ENCODE measurements at places on chromosomes 4 and X.

- DNase-seq = no peak
These were observed 137.3 kb upstream of the RPL34 start for GRCh38 chr4:108483079-108483478.

- DNase-seq = no peak
These were observed 18.3 kb downstream of the HADH start for GRCh38 chr4:108007984-108008383.

DNA sequence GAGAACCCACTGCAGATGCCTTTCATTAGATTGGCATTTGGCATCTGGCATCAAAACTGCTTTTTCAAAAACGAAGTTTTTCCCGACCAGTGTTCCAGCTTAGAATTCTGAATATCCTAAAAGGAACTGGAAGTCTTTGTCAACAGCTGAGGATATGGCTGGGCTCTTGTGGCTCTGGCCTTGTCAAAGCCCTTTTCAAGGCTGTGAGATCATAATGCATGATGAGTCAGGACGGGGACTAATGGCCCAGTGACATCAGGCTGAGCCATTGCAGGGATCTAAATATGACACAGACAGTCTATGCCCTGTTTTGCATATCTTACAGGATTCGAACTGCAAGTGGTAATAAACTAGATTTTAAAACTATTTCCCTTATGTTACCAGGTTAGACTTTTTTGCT is 306.4 kb downstream of the PTTG2 start:
- peak; percentile 1 for DNase-seq

DNA sequence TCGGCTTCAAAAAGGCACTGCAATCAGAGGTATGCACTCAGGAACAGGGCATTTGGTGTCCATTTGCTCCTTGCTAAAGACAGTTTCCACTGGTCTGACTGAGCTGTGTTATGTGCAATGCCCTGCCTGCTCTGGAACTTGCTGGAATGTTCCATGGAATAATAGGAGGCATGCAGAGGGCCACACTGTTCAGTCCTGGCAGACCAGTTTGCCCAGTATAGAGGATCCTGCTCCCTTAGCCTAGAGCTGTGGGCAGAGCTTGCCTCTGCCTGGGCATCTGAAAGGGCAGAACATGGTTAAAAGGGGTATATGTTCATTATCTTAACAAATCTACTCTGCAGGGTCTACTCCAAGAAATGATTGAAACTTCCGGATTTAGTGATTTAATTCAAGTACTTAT is 27.8 kb upstream of the CD99L2 start:
- DNase-seq = no peak

GRCh38 chr4:25310066-25310802 is 2.3 kb upstream of the ZCCHC4 start:
- no peak for DNase-seq

DNA sequence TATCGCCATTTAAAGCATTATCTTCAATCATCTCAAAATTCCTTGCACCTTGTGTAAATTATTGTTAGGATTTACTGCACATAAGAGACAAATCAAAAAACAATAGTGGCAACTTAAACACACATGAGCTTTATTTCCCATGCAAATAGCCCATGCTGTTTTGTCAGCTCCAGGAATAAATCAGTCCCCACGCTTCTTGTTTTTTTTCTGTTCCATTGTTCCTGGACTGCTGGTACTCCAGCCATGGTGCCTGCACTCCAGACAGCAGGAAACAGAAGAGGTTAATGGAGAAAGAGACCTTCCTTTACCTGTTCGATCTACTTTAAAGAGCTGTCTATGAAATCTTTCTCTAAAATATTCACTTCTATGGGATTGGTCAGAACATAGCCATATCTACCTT is 1515.7 kb upstream of the TENM3 start:
- DNase-seq = no peak

- no peak for DNase-seq
These were observed 306.2 kb downstream of the TENM3 start for GRCh38 chr4:182549356-182549755.

DNA sequence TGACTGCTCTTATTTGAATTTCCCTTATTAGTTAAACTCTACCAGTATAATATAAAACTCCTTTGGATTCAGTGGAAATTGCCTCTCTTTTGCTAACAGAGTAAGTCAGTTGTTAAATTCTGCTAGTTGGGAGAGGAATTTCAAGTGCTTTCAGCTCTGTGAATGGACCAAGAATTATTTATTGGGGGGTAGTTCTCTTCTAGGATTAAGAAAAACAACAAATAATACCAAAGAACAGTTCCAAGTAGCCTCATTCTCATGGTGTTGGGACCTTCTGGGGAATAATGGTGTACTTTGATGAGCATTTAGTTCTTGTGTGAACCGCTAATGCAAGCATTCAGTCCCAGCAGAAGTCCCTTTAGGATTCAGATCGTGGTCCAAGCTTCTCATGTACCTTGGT is 11.6 kb downstream of the SPARCL1 start:
- no peak for DNase-seq

GRCh38 chrX:139077281-139078250 is 366.0 kb upstream of the FGF13 start:
- DNase-seq = peak; percentile 12

GRCh38 chr4:44194365-44194764 is 254.2 kb downstream of the KCTD8 start:
- DNase-seq = no peak

GRCh38 chrX:108511721-108512120 is 72.1 kb downstream of the COL4A5 start:
- DNase-seq = no peak

GRCh38 chrX:13697455-13697854 is 8.5 kb downstream of the RAB9A start:
- DNase-seq = no peak

- peak; percentile 22 for DNase-seq
These were observed 528 bp downstream of the FMR1 start for GRCh38 chrX:147912093-147912801.

DNA sequence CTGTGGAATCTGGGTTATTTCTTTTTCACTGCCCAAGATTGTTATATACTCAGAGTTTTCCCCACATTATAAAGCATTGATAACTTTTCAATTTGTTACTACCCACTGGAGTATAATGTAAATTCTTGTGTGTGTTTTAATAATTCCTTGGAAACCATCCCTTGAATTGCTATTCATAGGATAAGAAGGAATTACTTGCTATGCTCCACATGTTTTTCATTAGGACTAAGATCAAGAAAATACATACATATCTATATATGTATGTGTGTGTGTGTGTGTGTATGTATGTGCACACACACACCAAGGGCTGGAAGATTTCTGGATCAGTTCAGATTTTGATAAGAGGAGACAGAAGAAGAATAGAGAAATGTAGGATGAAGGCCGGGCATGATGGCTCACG is 206.4 kb upstream of the JADE1 start:
- DNase-seq = no peak

- DNase-seq = no peak
These were observed 108.3 kb downstream of the JADE1 start for GRCh38 chr4:128917781-128918180.

DNA sequence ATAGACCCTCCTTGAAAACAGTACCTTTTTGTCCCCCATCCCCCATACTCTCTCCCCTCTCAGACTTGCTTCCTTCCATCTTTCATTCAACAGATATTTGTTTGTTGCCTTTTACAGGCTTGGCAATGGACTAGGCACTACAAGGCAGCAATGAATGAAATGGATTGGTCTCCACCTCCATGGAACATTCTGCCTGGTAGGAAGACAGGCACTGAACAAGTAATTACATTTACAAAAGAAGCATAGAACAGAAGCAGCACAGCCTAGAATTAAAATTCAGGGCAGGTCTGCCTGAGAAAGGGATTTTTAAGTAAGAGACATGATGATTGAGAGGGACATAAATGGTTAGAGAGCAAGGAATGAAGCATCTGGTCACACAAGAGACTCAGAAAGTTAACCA is 346.1 kb downstream of the GRXCR1 start:
- DNase-seq = no peak

DNA sequence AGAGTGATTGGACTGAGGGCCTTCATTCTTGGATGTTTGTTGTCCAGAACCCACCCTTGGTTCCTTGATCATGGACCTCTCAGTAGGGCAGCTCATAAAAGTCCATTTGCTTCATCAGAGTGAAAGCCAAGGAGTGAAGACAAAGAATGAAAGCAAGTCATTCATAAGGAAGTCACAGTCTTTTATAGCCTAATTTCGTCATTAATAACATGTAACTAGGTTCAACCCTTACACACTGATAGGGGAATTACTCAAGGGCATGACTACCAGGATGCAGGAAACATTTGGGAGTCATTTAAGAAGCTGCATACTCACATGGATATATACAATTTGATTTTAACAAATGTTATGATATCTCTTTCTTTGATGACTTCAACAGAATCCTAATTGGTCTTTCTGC is 95.2 kb downstream of the RPA4 start:
- DNase-seq = no peak

DNA sequence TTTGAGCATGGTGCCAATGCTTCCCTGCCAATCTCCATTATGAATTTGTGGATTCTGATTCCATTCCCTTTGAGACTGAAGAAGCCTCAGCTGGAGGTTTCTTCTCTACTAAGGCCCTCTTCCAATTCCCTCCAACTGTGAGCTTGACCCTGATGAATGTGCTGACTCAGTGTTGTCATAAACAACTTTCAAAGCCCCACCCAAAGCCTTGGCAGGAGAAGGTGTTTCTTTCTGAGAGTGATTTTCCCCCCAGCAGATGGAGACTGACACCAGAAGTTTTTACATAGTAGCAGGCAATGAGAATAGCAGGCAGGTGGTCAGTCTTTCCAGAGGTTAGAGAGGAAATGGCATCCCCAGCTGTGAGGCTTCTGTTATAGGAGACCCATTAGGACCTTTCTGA is 53.1 kb downstream of the OCRL start:
- DNase-seq = no peak

GRCh38 chr4:37794056-37794455 is 32.4 kb upstream of the PGM2 start:
- no peak for DNase-seq

- DNase-seq = no peak
These were observed 709.8 kb upstream of the HS3ST1 start for GRCh38 chr4:12138488-12138887.

DNA sequence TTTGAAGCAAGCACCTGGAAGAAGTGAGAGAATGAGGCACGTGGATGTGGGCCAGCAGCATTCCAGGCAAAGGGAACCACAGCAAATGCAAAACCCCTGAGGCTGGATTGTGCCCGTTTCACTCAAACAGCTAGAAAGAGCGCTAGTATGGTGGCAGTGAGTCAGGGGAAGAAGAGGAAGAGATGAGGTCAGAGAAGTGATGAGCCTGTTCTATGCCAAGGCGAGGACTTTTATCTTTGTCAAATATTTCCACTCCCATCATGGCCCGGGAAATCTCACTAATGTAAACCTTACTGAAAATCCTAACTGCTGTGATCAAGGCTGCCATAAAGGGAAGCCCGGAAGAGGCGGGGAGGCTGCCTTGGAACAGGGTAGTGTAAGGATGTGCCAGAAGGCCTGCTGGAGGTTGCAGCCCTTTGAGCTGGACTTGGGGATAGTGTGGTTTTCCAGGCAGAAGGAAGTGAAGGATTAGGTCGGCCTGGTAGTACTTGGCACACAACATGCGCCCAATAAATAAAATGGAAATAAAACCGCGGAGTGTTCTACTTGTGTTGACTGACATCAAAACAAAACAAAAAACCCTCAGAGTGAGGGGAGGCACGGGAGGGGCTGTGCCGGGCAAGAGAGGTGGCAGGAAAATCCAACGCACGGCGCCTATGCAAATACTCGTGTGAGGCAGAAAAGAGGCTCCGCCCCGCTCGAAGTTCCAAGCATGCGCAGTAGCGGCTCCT is 1.2 kb upstream of the CDK16 start:
- peak; percentile 47 for DNase-seq

DNA sequence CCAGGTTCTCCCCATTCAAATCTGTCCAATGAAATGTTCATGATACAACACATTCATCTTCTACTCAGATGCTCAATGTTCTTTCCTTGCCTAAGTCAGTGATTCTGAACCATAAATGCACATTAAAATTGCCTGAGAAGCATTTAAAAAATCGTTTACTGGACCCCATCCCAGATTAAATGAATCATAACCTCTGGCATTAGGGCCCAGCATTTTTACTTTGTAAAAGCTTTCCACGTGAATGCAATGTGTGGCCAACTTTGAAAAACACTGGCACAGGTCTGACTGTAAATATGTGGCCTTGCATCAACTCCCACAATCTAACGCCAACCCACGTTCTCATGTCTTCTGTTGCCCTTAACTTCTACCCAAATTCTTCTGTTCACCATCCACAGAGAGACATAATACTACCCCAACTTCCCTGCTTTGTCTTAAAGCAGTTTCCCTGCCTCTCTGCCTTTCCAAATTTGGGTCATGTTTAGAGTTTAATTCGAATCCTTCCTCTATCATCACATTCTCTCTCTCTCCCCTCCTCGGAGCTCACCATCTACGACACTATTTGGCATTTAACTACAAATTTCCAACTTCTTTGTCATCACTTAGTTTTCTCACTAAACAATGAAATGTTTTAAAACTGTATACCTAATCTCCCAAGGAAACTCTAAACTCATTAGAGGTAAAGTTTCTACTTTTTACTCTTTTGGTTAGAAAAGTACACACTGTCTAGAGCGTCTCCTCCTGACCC is 78.7 kb downstream of the PRKG2 start:
- DNase-seq = no peak

GRCh38 chr4:186258216-186258811 is 7.7 kb upstream of the F11 start:
- DNase-seq = no peak

DNA sequence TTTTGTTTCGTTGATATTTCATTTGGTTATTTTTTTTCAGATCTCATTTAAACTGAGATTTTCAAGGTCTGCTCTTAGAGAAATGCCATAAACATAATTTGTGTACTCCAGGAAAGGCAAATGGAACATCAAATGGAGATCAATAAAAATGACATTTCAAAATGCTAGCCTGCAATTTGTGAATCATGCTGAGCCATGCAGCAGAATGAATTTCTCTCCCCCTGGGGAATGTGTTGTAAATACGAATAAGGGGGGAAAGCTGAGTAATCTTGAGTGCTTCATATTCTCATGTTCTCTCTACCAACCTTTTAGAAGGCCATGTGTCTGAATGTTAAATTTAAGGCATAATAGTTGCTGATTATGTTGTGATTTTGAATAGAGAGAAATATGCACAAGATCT is 7.8 kb downstream of the ZCCHC4 start:
- DNase-seq = no peak

- no peak for DNase-seq
These were observed 394.7 kb upstream of the CPEB2 start for GRCh38 chr4:14607578-14607977.

- DNase-seq = no peak
These were observed 69.4 kb downstream of the CLCN5 start for GRCh38 chrX:49991758-49992157.

- DNase-seq = no peak
These were observed 247.2 kb downstream of the PALLD start for GRCh38 chr4:168744021-168744420.
